ENCODE measurements at places on chromosomes 2 and 18. TPM values are rescaled to one million over a fixed set of nuclear protein-coding genes. Genes with fewer than 3 reads are reported as not detected.

The ZSWIM2 gene
- total RNA-seq, result 0.81 TPM

The TUBB8B gene
- not detected for total RNA-seq

The GPD2 gene
- 48.6 TPM for total RNA-seq

The CNTNAP5 gene
- 0.12 TPM for total RNA-seq

The IL1F10 gene
- total RNA-seq, result not detected

The IL36B gene
- not detected for total RNA-seq

The LYPD1 gene
- total RNA-seq, result under 0.01 TPM

The C2orf15 gene
- total RNA-seq, result not detected

The ST8SIA5 gene
- 0.24 TPM for total RNA-seq

The ITGA4 gene
- total RNA-seq, result 60.7 TPM

The C2orf80 gene
- total RNA-seq, result not detected

The HOXD13 gene
- total RNA-seq, result not detected

The ANTXR1 gene
- 137 TPM for total RNA-seq

The SLC14A1 gene
- total RNA-seq, result 3.9 TPM

The CD28 gene
- not detected for total RNA-seq

The SLC8A1 gene
- 36.2 TPM for total RNA-seq

The LAMA3 gene
- total RNA-seq, result 4.9 TPM

The ACKR3 gene
- 17.8 TPM for total RNA-seq

The MAP2 gene
- 23.2 TPM for total RNA-seq

The GCKR gene
- total RNA-seq, result 0.32 TPM

The CD8B2 gene
- not detected for total RNA-seq

The DOK6 gene
- 8.0 TPM for total RNA-seq

The PLCD4 gene
- 6.7 TPM for total RNA-seq

The EFR3B gene
- 0.16 TPM for total RNA-seq

The CAPN14 gene
- 0.32 TPM for total RNA-seq

The HYCC2 gene
- 15.9 TPM for total RNA-seq

The LOXHD1 gene
- total RNA-seq, result not detected

The RESP18 gene
- not detected for total RNA-seq

The PDE1A gene
- total RNA-seq, result 3.2 TPM

The SERPINB12 gene
- total RNA-seq, result 0.32 TPM

The SPRED2 gene
- 38.5 TPM for total RNA-seq

Measured in hair follicle dermal papilla cell (primary cell).